T1000 (cell line): ENCODE measurements at places on chromosomes 13 and 19.

GRCh38 chr13:98214008-98214643 lies 37.1 kb upstream of the RNF113B start:
- DNase-seq: no peak

DNA sequence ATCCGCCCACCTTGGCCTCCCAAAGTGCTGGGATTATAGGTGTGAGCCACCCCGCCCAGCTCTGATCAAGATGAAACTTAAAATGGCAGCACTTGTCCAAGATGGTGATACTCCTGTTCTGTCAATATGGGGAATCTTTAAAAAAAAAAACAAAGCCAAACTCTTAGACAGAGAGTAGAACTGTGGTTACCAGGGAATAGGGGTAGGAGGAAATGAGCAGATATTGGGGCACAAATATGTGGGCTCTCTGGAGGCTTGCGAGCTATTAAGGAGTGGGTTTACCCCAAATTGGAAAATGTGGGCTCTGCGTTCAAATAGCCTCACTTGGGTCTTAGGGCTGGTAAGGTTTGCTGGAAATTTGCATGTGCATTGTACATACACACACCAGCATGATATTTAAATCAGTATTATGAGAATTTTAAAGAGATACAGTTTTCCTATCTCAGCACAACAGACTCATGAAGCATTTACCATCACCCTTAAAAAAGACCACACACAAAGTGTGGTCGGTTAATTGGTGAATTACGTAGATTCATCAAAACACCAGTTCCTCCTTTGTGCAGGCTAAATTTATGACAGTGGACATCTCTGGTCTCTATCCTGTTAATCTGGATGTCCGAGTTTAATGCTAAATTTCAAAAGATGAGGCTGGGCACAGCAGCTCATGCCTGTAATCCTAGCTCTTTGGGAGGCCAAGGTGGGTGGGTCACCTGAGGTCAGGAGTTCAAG lies 11.3 kb downstream of the CD70 start:
- no peak for DNase-seq

- no peak for DNase-seq
These were observed 146.6 kb upstream of the GJB6 start for GRCh38 chr13:20378721-20379120.

- no peak for DNase-seq
These were observed 13.6 kb downstream of the ONECUT3 start for GRCh38 chr19:1766800-1767352.

DNA sequence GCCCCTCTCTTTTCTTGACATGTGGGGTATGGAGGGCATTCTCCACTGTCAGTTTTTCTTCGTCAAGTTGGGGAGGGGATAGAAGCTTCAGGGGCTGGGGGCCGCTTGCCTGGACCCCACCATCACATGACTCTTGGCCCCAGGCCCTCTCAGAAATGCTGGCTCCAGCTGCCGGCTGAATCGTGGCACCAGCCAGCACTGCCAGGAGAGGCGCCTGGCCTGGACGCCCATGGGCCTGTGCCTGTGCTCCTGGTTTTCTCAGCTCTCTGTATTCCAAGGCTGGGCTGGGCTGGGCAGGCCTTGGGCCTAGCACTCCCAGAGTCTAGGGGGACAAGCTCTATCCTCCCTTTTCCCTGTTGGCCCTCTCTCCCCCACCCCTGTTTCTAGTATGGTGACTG lies 38.6 kb downstream of the LYL1 start:
- DNase-seq: no peak

DNA sequence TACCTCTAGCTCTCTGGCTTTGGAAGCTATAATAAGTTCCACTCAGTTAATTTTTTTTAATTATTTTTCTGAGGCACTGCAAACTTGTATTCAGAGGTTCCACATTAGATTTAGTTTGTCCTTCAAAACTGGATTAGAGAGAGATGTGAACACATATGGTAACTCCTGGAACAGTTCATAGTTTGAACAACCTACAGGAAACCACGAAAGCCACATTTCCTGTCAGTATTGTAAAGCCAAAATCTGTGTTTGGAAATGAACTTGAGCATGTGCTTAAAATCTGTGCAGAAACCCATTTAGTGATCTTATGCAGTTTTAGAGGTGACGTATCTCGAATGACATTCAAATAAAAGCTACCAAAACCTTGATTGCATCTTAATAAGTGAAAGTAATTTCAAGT lies 1952.0 kb downstream of the OLFM4 start:
- no peak for DNase-seq

GRCh38 chr19:38655148-38655824 lies 7.8 kb downstream of the ACTN4 start:
- DNase-seq: no peak

DNA sequence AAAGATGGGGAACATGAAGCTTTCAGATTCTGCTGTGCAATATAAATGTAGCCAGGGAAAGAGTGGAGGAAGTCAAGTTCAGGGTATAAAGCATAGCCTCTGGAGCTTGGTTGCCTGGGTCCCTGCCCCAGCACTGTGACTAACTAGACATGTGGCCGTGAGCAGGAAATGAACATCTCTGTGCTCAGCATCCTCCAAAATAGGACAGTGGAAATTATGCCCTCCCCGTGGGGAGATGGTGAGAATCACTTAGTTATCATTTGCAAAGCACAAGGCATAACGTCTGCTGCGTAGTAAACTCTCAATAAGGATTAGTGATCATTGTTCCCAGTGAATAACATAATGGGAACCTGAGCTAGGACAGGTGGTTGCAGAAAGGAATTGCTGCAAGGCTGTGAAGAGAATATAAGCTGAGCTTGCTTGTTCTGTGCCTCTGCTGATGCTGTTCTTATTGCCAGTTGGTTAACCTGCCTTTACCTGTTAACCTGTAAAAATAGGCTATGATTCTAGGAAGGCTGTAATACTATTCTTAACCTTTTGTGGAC lies 441.0 kb downstream of the COG6 start:
- DNase-seq: no peak

DNA sequence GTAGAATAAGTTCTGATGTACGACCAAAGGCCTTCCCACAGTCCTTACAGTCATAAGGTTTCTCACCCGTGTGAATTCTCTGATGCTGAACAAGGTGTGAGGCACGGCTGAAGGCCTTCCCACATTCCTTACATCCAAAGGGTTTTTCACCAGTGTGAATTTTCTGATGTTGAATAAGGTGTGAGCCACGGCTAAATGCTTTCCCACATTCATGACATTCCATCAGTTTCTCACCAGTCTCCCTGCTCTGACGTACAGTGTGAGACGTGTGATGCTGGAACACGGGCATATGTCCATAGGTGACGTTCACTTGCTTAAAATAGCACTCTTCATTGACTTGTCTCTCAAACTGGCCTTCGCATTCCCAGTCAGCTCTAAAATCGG lies 31.0 kb upstream of the COX7A1 start:
- DNase-seq: no peak

DNA sequence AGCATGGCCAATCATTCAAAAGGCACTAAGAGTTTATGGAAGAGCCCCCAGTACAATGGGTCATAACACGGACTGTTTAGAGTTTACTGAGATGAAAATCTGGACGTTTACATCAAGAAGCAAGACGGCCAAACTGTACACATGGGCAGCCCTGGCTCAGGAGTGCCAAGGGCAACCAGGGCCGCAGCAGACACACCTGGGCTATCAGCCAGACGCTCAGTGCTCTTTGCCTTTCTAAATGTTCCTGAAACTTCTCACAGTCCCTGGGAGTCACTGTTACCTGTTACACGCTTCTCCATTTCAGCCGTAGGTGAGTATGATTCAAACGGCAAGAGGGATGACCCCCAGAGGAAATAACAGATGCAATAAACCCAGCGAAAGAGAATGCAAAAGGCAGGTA lies 64.5 kb downstream of the ABCC4 start:
- no peak for DNase-seq

GRCh38 chr19:43700395-43701000 lies 15.4 kb upstream of the IRGC start:
- peak; percentile 65 for DNase-seq

GRCh38 chr13:75530549-75530961 lies 7.1 kb downstream of the COMMD6 start:
- DNase-seq: no peak
